ENCODE measurements at places on chromosomes 4 and X.
A peak's percentile ranks its signal among the peaks of the same experiment; 100 is the strongest.

DNA sequence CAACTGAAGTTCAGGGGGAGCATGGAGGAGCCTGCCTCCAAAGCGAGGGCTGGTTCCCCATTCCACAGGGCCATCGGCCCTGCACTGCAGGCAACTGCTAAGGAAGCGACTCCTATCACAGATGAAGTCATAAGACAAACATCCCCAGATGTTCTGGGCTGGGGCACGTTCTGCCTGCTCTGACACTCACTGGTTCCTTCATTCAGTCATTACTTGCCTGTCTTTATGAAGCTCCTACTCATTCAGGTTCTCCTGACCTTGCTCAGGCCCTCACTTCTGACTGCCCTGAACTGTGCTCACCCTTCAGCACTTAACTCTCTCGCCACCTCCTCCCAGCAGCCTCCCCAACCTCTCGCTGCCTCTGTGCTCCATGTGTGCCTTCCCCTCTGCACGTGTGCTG lies 2.5 kb upstream of the SLC2A9 start:
- H3K27me3 ChIP-seq, result no peaks in the 10 kb centered on the region
- H3K36me3 ChIP-seq, result no peaks in the 10 kb centered on the region
- no peaks in the 10 kb centered on the region for H3K4me1 ChIP-seq
- DNase-seq, result peak; percentile 35
- no peak overlapping the region for H3K27ac ChIP-seq
- no peak overlapping the region for H3K4me3 ChIP-seq

- H3K36me3 ChIP-seq, result peaks cover 24% of the 10 kb centered on the region
- no peaks in the 10 kb centered on the region for H3K27me3 ChIP-seq
- DNase-seq, result no peak
- no peak overlapping the region for H3K4me3 ChIP-seq
Measured at GRCh38 chr4:183139058-183139750, 40.1 kb downstream of the WWC2 start.

GRCh38 chr4:48333587-48333986 lies 7.7 kb upstream of the SLAIN2 start:
- no peak overlapping the region for H3K4me3 ChIP-seq
- no peak for DNase-seq
- no peaks in the 10 kb centered on the region for H3K27me3 ChIP-seq
- no peaks in the 10 kb centered on the region for H3K4me1 ChIP-seq

DNA sequence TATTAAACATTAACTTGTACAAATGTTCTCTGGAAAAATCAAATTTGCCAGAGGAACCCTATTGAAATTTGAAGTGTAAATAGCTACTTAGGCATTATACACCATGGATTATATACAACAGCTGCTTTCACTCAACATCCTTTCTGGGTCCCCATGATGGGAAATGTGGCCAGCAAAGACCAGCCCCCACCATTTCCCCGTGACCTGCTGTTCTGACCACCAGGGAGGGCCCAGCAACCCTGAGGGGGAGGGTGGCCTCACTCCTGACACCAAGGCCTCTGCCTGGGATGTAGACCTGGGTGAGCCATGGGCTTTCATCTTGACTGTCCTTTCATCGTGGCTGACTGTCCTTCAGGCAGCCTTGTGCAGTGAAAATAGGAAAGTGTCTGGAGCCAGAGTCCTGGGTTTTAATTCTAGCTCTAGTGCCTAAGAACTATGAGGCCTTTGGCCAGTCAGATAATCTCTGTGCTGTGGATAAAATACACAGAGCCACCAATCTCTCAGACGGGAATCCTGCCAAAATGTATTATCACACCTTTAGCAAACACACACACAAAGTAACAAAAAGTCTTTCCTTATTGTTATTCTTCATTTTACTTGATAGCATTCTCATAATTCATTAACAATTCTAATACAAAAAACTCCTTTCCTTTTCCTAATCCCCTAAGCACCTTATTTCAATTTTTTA lies 45.1 kb downstream of the NR3C2 start:
- DNase-seq, result no peak
- H3K36me3 ChIP-seq, result no peaks in the 10 kb centered on the region
- H3K4me3 ChIP-seq, result no peak overlapping the region
- H3K27ac ChIP-seq, result no peak overlapping the region
- no peaks in the 10 kb centered on the region for H3K27me3 ChIP-seq

- no peak for DNase-seq
- H3K27ac ChIP-seq, result no peak overlapping the region
- no peaks in the 10 kb centered on the region for H3K36me3 ChIP-seq
- no peaks in the 10 kb centered on the region for H3K27me3 ChIP-seq
Measured at GRCh38 chrX:104935581-104935980, 284.9 kb downstream of the TEX13A start.

DNA sequence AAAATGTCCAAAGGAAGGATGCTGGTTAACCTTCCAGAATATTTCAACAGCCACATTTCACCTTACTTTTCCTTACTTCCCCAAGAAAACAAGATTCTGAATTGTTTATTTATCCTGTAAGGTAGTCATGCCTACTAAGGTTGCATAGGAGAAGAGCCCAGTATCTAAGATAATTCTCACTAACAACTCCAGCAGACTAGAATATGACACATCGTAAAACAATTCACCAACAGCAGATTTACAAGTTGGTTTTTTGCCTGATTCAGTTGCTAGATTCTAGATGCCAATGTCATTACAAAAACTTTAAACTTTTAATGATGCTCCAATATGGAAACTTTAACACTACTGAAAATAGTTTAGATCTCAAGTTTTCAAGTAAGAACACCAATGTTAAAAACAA lies 176.4 kb downstream of the IL13RA2 start:
- no peaks in the 10 kb centered on the region for H3K27me3 ChIP-seq
- H3K27ac ChIP-seq, result no peak overlapping the region
- no peaks in the 10 kb centered on the region for H3K4me1 ChIP-seq
